Activated T-helper 9 cell treated with anti-CD3 and anti-CD28 coated beads, Interleukin-2, amount 50 U/mL, for 16 hours (primary cell): ENCODE measurements at places on chromosomes 1 and 21.

- DNase-seq: no peak
Observed at GRCh38 chr1:21330544-21330943, 40.3 kb upstream of the ECE1 start.

DNA sequence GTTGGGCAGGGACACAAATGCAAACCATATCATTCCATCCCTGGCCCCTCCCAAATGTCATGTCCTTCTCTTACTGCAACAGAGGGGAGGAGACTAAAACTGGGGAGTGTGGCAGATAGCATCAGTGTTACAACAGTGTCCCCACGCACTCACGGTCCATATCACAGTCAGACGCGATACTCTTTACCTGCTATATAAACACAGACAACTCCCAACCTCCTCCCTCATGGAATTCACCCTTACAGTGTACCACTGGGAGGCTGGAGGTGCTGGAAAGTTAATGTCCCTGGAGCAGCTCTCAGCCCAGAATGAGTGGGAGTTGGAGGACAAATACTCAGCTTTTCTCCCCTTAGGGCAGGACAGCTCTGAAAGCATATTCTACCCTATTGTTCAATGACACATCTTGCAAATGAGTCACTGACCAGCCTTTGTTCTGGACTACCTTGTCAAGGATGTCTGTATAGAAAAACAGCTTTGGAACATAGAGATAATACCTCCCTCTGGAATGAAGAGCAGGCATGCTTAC, 445.9 kb downstream of the SETD4 start:
- no peak for DNase-seq

DNA sequence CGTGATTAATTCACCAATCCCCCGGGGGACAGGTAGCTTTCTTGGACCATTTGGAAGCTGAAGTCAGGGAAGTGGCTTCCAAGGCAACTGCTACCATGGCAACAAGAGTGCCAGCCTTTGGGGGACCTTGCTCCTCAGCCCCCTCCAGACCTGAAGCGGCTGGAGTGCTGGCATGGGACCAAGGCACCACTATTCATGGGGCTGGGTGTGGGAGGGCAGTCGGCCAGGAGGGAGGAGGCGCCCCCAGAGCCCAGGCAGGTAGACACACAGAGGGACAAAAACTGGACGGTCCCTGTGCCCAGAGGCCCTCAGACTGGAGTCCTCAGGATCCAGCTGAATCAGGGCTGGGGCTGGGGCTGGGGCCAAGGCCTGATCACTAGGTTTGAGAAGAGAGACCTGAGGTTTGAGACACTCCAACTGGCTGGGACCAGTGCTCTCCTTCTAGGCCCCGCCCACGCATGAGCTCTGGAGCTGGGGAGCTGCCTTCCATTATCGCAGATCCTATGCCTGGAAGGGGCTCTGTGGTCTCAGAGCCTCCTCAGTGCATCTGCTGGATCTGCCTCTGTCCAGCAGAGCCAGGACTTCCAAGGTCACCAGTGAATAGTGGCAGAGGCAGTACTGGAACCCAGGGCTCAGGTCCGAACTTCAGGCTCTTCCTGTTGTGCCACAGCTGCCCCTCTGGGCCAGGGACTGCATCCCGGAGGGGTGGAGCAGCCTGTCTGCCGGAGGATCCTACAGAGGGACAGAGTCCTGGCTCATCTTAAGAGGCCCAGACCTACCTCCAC, 3.3 kb upstream of the KNCN start:
- DNase-seq: no peak

DNA sequence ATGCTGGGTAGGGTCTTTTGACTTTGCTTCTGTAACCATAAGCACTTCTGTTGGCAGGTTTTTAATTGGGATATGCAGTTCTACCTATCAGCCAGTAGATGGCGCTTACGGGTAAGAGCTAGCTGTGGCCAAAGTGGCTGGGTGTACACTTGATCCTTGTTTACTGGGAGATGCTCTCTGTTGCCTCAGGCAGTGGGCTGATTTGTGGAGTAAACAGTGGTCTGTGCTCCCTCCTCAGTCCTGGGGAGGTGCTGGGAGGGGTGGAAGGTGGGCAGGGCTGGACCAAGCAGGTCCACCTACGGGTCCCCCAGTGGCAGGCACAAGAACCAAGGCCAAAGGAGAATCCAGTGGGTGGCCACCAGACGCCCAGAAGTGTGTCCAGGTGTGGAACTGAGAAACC, 43.4 kb downstream of the RALGPS2 start:
- no peak for DNase-seq

DNA sequence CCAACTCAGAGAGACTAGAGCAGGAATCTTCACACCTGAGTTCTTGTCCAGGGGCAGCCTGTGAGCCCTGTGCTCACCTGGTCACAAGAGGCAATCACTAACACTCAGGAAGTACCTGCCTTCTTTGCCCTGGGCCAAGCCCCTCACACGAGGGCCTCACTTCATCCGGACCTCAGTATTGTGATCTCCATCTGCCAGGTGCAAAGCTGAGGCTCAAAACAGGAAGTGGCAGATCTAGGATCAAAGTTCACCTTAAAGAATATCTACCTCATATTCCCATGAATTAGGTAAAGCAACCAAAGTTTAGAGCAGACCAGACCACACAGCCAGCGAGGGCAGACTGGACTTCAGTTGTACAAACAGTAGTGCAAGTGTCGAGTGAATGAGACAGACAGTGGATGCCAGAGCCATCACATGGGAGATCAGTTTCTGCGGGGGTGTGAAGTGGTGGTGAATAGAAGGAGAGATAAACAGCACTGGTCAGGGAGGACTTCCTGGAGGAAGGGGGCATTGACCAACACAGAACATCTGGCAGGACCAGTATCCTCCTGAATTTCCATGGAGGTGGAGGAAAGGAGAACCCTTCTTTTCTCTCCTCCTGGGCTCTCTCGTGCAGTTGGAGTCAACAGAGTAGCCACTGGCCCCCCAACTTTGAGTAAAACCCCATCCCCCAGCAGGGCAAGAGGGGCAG, 116.6 kb upstream of the ZBTB40 start:
- no peak for DNase-seq

GRCh38 chr1:238485912-238486209, 595.1 kb upstream of the ZP4 start:
- DNase-seq: no peak

DNA sequence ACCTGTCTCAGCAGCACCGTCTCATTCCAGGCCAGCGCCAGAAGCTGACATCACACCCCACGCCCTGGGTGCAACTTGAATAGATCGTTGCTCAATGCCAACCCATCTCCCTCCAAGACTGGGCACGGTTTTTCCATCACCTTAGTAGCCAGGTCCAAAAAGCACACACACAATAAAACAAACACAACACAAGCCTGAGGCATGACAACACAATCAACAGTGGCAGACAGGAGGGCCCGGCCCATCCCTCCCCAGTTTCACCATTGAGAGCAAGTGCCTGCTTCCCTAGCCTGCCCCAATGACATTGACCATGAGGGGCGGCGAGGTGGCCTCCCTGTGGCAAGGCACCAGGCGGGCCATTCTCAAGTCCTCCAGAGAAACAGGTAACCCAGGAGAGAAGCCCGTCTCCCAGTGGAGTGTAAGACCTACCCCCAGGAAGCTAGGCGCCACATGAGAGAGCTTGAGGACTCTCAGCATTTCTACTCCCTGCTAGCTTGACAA, 2.7 kb downstream of the IFFO2 start:
- DNase-seq: no peak

- no peak for DNase-seq
Observed at GRCh38 chr1:51792864-51793263, 85.7 kb downstream of the NRDC start.

GRCh38 chr1:94039514-94039870, 81.5 kb downstream of the ABCA4 start:
- peak; percentile 20 for DNase-seq

DNA sequence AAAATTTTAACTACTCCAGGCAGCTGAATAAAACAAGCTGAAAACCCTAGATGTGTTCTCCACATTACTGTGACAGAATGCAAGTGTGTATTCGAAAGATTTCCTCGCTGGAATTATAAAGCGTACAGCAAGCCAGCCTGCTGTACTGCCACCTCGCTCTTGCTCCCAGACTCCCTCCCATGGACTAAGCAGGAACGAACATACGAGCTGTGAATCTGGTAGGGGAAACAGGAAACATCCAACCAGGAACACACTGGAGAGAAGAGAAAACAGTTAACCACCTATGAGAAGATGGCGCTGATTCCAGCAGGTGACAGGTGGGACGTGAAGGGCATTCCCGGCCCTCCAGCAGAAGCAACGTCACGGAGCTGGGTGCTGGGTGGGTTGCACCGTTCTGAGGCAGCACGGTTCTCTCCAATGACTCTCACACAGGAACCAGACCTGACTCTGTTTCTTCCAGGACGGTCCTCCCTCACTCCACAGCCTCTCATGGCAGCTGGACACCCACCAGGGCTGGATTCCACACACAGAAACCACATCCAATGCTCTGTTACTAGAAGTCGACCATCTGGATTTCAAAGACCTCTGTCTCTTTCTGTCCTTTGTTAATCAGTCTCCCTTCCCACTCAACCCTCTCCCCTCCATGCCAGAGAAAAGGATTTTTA, 219.2 kb downstream of the RERE start:
- DNase-seq: no peak

DNA sequence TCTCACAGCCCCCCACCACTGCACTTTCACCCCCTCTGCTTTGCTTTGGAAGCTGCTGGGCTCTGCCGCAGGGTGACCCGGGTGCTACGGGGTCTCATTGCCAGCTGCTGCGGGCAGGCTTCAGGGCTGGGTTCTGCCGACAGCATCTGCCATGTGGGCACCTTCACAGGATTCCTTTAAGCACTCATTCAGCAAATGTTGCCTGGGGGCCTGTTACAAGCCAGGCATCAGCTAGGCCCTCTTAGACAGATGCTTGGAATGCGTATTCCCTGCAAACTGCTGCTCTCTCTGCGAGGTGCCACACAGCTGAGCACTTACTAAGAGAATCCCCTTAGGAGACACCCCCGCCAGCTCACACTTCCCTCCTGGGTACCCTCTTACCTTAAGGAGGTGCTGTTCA, 29.2 kb downstream of the COL16A1 start:
- no peak for DNase-seq

- no peak for DNase-seq
Observed at GRCh38 chr1:51955797-51956527, 34.5 kb downstream of the RAB3B start.

GRCh38 chr1:206723805-206724472, 39.2 kb downstream of the MAPKAPK2 start:
- DNase-seq: no peak

DNA sequence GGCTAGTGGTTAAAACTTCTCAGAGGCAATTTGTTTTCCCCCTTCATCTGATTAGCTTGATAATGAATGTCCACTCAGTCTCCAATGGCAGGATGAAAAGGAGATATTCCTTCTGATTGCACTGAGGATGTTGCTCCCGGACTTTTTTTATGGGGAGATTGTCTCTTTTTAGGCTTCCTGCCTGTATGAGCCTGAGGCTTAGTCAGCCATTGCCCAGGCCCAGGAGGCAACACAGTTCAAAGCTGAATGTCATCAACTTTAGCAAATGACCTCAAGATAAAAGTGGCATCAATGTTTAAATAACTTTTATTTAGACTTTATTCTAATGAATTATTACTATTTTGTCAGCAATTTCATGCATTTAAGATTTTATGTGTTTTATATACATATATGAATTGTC, 162.9 kb upstream of the PTBP2 start:
- DNase-seq: no peak

- no peak for DNase-seq
Observed at GRCh38 chr1:10679496-10680220, 116.8 kb downstream of the CASZ1 start.

DNA sequence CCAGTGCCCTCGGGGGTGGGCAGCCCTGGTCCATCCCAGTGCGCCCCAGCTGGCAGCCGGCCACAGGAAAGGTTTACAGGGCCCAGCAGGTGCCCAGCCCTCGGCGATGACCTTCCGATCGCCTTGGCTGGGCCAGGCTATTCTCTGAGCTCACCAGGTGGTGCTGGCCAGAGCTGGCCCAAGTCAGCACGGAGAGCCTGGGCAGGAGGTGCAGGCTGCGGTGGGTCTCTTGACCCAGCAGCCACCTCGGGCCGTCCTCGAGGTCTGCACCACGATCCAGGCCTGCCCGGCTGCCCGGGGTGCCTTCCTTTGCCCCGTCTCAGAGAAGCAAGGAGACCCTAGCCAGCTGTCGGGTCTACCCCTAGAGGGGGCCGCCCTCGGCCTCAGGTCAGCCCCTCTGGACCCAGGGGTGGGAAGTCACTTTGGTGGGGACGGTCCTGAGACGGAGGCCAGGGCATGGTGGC, 370 bp downstream of the PERM1 start:
- DNase-seq: no peak

GRCh38 chr1:160924791-160925651, 29.6 kb downstream of the ITLN2 start:
- DNase-seq: no peak

- DNase-seq: no peak
Observed at GRCh38 chr1:239913141-239913585, 178.5 kb upstream of the FMN2 start.

DNA sequence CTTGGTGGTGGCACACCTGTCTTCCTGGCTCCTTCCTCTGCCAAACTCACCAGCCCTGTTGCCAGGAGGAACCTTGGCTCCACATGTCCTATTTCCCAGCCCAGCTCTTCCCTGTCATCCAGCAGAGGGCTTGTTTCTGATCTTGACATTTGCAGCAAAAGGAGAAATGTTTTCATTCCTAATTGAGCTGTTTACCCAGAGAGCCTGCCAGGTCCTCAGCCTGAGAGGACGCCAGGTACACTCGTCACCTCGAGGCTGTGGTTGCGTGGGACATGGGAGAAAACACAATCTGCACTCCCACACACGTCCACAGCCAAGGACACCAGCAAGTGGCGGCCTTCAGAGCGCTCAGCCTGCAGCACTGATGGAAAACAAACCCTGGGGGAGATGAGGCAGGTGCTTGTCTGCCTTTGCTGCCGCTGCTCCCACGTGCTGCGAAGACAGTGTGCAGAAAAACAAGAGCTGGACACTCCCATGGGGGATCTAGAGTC, 132.8 kb upstream of the CD34 start:
- DNase-seq: no peak

DNA sequence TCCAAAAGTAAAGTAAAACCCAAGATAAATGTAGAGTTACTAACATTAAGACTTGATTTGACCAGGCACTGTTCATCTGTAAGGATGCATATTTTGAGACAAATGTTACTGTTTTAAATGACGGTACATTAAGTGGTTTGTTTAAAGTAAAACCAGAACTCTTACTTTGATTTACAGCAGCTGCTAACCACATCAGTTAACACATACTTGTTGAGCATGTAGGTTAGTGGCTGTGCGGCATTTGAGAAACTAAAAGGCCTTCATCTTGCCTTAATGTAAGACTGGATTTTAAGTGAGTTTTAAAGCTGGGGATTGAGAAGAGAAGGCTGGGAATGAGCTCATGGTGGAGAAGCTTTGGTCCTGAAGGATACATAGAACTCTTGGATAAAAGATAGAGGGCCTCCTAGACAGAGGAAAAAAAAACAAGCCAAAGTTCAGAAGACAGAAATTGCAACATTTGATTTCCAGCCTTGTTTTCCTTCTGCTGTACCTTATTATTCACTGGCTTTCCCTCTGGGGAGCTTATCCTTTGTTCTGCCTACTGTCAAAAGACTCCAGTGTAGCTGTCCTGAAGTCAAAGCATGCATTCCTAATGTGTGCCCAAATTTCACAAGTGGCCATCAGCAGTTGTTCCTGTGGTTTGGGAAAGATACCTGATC, 66.6 kb downstream of the MTR start:
- DNase-seq: no peak
